ENCODE measurements at places on chromosomes 1 and 21.

DNA sequence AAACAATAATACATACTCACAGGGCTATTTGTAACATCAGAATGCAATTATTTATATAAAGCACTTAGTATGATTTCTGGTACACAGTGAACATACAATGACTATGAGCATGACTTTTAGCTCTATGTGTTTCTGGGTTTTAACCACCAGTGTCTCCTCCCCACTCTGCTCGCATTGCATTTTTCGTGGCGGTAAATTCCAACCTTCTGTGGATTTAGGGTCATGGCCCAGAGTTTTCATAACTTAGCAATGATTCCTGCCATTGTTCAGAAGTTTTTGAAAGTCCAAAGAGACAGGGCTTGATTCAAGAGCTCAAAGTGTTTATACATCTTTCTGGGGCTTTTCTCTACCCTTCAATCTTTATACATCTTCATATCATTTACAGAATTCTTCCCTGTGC, 191.3 kb downstream of the BACH1 start:
- DNase-seq, result no peak

GRCh38 chr1:201649761-201650622, 111.1 kb downstream of the NAV1 start:
- no peak for DNase-seq

GRCh38 chr1:78619446-78619802, 824 bp upstream of the IFI44L start:
- no peak for DNase-seq

DNA sequence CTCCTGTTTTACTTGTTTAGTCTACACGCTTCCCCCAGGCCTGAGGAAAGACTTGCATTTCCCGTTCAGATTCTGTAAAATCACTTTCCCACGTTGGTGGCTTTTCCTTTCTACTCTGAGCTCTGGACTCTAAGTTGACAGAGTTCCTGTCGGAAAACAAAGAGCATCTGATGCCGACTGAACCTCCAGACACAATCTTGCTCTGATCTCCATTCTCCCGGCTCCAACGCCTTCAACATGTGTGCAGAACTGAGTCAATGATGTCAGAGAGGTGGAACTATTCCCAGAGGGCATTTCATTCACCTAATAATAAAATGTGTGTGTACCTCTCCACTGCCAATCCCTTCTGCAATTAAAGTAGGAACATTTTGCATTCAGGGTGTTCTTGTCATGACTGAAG, 147.7 kb downstream of the MIS18A start:
- no peak for DNase-seq

DNA sequence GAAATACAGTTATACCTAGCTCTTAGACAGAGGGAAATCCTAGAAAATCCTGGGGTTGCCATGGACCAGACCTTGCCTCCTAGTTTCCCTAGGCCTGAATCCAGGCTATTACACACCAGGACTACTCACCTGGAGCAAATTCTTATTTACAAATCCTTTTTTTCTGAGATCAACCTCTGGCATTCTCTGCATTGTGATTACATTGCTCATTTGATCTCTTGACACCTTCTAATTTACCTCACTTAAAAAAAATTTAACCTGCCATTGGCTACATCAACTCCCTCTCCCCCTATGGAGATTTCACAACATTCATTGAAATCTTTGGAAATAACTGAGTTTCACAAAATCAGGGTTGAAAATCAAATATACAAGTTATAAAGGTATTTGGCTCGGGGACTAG, 2.9 kb upstream of the C1orf105 start:
- no peak for DNase-seq

DNA sequence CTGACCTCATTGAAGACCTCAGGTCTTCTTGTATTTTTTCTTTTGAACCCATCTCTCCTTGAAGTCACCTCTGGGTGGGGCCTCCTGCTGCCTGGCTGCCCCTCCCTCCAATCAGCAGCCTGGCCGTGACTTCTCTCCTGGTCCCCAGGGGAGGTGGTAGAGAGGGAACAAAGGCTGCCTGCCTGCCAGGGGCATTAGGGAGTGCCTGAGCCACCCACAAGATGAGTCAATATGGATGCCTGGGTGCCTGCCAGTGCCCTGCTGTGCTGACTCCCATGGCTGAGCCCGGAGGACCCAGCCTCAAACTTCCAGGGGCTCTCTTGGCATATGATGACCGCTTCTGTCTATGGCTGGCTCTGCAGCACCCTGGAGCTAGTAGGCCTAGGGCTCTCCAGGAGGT, 5.3 kb upstream of the CDCP2 start:
- DNase-seq, result no peak

DNA sequence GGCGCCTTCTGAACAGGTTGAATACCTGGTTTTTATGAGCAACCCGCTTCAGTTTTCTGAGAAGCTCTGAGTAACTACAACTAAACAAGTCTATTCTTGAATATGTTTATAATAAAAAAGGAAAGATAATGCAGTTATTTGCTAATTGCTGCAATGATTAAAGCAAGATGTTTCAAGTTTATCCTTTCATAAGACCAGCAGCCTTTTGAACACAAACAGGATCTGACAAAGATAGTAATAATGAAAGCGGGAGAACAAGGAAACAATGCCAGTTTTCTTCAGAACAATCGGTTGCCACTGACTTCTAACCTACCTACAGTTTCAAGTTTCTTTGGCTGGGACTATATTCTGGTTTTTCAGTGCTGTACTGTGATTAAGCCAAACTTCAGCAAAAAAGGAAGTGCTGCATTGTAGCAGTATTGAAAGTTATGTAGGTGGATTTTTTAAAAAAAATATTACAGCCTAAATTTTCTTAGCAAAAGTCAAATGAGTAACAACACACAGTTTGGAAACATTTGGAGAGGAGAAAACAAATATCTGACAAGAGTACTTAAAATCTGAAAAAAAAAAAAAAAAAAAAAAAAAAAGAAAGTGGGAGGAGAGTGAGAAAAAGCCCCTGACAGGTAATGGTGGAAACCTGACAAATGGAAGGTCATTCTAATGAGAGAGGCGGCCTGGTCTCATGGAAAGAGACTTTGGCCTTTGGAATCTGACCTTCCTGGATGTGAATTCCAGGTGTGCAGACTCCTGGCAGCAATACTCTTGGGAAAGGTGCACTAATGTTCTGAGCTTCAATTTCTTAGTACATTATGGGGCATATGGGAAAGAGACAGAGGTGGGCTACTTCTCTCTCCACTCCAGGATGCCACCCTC, 11.4 kb downstream of the KCNJ15 start:
- no peak for DNase-seq

DNA sequence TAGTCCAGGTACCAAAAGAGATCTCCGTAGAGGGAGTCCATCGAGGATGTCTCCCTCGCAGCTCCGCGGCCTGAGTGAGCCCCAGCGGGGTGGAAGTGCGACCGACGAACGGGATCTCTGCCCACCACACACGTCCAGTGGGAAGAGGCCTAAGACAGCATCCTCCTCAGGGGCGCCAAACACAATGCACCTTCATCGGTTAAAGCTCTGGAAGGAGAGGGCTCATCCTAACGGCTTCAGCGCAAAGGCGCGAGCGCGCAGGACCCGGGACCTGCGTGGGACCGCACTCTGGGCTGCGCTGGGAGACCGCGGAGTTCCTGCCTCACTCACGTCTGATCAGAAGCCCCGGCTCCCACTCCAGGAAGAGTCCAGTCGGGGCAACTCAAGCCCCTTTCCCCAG, 7.6 kb downstream of the SLC25A24 start:
- DNase-seq, result no peak

- no peak for DNase-seq
These were observed 222.1 kb downstream of the LMX1A start for GRCh38 chr1:165134431-165134830.

DNA sequence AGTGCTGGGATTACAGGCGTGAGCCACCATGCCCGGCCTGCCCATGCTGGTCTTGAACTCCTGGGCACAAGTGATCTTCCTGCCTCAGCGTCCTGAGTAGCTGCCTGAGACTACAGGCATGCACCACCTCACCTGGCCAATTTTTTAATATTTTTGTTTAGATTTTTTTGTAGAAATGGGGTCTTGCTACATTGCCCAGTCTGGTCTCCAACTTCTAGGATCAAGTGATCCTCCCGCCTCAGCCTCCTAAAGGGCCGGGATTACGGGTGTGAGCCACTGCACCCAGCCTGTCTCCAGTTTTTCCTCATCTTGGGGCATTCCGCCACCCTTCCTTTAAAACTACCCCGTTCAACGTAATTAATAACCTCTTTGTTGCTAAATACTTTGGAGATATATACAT, 7.4 kb downstream of the PMF1 start:
- no peak for DNase-seq

DNA sequence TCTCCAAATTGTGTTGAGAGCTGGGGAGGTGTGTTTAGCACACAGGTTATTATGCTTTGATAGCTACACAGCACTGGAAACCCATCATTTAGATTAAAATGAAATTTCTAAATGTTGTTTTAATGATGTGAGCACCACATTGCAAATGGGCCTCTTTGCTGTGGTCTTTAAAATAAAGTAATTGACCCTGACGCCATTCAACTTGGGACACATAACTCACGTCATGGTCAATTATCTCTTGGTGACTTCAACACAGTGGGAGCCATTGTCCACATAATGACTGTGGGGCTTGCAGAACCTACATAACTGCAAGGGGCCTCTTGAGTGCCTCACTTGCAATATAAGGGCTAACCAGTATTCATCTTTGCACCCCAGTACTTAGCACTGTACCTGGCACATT, 280.4 kb downstream of the HLX start:
- DNase-seq, result no peak

- no peak for DNase-seq
These were observed 21.0 kb downstream of the B3GALT5 start for GRCh38 chr21:39633770-39634181.

- DNase-seq, result no peak
These were observed 36.0 kb downstream of the NUAK2 start for GRCh38 chr1:205285381-205286101.

GRCh38 chr1:197638316-197638715, 137.0 kb downstream of the DENND1B start:
- no peak for DNase-seq

DNA sequence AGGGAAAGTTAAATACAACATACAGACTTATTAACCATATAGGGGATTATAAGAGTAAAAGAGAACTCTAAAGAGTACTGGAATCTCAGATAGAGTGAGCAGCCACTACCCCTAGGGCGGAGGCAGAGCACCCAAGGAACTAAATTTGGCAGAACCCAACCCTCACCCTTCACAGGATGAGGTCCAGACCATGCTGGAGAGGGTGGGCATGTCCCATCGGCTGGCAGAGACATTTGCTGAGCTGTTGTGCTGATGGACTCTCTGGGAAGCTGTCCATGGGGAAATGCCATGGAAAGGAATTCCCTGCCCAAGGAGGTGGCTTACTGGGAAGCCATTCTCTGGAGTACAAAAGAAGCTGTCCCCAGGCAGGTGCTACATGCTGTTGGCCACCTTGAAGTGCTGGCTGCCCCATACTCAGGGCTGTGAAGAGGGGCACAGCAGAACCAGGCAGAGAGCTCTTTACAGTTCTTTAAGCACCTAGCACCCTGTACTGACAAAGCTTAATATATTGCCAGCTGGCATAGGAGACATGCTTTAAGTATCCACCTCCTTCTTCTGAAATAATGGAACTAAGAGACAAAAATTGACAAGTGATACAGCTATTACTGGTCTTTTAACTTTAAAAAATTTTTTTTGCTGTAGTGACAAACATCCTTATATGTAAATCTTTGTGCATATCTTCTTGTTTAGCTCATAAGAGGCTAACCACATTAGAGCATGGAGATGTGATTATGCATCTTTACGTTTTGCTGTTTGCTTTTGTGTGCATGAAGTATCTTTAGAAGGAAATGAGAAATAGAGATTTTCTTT, 29.6 kb downstream of the TSNAX start:
- no peak for DNase-seq

- no peak for DNase-seq
These were observed 10.0 kb upstream of the SLC2A1 start for GRCh38 chr1:42968654-42969053.

DNA sequence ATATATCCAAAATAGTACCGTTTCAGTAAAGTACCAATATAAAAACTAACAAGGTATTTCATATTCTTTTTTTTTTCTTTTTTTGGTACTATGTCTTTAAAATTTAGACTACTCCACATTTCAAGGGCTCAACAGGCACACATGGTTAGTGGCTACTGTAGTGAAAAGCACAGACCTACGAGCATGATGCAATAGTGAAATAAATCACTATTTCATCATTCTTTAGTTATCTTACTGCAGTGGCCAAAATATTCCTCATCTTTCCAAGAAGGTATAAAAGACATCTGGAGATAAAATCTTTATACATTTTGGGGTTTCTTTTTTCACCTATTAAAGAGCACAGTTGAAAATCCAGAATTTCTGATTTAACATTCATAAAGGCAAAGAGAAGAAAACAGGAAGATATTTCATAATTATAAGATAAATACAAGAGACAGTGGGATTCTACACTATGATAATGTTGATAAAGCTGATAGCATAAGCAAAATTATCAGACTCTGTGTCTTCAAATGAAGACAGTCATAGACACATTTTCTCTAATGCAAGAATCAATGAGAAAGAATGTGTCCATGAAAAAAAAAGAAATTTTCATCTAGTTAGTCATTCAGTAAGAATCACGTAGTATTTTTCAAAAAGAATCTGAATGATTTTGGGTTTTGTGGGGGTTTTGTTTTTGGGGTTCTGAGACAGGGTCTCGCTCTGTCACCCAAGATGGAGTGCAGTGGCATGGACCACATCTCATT, 41.9 kb downstream of the CEP170 start:
- DNase-seq, result no peak

DNA sequence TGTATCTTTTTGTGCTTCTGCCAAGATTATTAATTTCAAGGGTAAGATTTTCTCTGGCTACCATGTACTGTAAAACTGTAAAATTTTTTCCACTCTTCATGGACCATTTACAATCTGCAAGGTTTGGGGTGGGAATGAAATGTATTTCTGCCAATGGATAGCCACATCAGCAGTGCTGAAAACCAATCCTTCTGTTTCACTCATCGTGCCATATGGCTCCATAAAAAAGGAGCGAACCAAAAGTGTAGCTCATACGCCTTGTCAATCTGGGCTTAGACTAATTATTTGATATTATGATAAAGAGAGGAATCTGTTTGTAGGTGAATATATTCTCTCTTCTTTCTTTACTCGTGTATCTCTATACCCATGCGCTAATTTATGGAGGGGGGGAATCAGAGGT, 3.0 kb upstream of the SLC44A5 start:
- DNase-seq, result no peak

GRCh38 chr1:65265651-65266351, 43.5 kb upstream of the DNAJC6 start:
- DNase-seq, result no peak

DNA sequence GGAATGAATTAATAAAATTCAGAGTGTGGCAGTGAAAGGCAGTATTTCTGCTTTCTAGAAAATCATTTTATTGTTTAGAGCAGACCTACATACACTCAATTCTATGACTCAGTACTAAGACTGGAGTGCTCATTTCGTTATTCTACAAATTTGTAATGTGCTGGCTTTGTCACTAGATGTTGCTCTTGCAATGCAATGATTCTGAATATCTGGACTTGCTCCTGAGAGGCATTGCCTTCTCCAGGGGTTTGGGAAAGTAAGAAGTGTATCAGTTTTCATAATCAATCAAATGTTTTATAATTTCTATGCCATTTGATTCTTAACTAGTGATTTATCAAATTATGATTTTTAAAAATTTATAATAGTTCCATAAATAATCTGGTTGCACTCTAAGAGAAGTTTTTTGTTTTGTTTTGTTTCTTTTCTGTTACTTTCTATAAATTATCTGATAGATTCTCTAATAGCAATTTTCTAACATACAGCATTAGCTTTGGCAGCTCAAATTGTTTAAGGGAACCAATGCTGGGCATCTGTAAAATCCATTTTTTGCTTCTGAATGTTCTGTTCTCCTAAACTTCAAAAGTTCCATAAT, 280.5 kb upstream of the SGIP1 start:
- DNase-seq, result no peak
